SJCRH30 (cell line): ENCODE measurements at places on chromosomes 4 and X.

GRCh38 chrX:9885150-9885549 is 82.0 kb upstream of the CLDN34 start:
- DNase-seq, result peak; percentile 55

GRCh38 chr4:89928838-89929237 is 34.2 kb downstream of the MMRN1 start:
- DNase-seq, result no peak

GRCh38 chr4:81914623-81915022 is 442.9 kb upstream of the RASGEF1B start:
- DNase-seq, result no peak

DNA sequence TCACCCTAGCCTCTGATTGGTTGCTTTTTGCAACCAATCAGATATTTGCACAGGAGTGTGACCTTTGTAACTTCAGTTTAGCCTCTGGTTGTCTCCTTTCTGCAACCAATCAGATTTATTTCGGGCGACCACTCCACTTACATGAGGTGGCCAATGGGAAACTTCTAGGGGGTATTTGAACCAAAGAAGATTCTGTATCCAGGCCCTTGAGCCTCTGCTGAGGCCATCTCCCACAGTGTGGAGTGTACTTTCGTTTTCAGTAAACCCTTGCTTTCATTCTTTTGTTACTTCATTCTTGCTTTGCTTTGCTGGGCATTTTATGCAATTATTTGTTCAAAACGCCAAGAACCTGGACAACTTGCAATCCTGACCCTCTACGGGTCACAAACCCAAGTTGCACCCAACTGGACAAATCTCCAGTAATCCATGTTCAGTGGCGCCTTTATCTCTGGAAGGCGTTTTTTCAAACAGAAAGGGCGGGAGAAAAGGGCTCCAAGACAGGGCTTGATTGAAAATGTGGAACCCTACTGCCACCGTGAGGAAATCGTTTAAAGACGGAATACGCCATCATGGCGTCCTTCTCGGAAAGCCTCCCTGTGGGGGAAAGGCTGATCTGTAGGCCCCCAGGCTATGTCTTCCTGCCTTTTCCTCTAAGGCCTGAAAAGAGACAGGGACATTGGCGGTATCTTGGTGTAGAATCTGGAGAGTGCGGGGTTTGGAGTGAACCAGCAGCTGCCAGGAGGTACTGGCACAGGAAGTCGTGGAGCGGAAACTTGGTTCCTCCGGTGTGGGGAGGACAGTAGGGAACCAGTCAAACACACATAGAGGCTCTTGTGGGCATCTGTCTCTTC is 184.6 kb downstream of the OR13H1 start:
- no peak for DNase-seq

DNA sequence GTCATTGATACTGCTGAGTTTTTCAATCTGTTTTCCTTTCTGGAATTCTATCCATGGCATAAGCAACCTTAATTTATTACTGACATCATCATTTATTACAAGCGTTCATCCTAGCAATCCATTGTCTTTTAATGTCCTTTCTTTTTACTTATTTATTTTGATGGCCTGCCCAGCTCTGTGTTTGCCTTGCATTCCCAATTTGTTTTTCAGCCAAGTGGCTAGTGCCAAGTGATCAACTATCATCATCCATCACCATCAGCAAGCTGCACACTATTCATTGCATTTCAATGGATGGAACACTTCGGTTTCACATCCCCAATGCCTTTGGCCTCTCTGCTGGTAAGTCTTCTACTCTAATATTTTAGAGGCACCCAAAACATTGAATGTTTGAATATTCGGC is 831.7 kb upstream of the EPHA5 start:
- DNase-seq, result no peak

DNA sequence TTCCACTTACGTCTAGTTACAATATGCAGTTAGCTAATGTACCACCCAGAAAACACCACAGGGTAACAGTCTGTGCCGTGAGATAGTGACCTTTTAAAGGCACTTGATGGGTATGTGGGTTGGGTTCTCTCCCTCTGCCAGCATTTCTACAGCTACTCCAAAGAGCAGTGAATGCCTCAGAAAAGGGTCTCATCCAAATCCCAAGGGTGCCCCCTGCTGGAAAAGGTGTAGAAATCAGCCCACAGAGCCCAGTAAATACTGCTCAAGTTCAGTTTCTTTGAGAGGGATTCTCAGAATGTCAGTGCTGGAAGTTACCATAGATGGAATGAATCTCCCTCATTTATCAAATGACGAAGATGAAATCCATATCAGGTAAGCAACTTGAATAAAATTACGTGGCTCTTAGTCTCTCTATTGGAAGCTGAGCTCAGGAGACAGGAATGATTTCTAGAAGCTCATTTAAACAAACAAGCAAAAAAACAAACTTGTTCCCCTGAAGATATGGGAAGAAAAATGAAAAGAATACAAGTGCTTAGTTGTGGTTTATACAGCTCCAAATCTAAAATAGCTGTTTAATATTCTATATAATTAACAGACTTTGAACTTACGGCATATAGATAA is 9.5 kb downstream of the RNF175 start:
- peak; percentile 84 for DNase-seq

DNA sequence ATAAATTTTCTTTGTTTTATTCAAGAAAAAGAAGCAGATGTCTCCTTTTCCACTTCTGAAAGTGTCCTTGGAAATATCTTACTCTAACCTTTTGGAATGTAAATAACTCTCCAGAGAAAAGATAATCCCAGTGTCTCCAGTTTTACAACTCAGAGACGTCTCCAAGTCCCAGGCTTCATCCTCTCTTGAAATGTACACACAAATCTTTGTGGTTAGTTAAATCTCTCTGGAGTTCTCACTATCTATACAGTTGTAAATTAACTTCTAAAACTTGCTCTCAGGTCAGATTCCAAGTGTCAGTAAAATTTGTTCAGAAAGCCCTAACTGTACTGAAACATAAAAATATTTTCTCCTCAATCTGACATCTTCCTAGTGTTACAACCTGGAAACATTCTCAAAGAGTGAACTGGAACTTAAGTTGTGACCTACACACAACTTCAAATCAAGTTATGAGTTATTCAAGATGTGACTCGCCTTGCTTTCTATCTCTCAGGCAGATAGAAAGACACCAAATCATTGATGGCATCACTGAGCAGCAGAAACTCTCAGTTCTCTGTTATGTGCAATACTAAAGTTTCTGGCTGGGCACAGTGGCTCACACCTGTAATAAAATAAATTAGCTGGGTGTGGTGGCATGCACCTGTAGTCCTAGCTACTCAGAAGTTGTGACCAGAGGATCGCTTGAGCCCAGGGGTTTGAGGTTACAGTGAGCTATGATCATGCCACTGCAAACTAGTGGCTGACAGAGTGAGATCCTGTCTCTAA is 284.2 kb downstream of the RCHY1 start:
- DNase-seq, result no peak

DNA sequence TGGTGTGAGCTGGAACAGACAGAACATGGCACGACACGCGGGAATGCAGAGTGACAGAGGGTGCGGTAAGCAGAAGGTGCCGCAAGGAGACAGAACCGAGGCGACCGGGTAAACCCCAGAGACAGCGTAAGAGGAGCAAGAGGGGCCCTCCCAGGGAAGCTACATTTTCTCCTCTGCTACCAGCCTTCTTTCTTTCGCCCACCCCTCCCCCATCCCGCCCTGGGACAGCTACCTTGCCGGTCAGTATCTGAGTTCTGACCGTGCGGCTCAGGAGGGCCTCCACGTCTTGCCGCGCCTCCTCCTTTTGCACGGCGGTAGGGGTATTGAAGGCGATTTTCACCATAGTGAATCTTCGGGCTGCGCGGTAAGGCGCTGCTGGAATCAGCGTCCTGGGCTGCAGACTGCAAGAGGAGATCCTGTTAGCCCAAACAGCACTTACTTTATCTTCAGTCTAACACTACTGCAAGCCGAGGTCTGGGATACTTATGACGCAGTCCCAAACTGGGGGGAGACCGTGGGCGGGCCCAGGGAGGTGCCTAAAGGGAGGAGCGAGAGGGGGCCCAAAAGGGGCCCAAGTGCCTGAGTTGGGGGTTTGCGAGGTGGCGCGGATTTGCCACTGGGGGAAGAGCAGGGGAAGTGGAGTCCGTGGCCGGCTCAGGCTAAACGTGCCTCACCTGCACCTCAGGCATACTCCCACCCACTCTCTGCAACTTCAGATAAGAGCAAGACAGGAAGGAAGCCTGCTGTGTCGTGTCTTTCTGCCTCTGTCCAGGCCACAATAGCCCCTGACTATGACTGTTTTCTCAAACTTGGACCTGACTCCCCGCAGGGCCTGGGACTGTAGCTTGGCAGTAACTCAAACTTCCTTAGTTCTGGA is at the start of gene ITM2A:
Gene ITM2A (minus strand): TSS at position 462 of the 877 bp plus-strand sequence. CDS start 119 bp downstream, at position 343.
- DNase-seq, result no peak

GRCh38 chr4:38368613-38369012 is 295.4 kb upstream of the KLF3 start:
- DNase-seq, result no peak

GRCh38 chr4:19562456-19562855 is 689.2 kb upstream of the SLIT2 start:
- no peak for DNase-seq

DNA sequence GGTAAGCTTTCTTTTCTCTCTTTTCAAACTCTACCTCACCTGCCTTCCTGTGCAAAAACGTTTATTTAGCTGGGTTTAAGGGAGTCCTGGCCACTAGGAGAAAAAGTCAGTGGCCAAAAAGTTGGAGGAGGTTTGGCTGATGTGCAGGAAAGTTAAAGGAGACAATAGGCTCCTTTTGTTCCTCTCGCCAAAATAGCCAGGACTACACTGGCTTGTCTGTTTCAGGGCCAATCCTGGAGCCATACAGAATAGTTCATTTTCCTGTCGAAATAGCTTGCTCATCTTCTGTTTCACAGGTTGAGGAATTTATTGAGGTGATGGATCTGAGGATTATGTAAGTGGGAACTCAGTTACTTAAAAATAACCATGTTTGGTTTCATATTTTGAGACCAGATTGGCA is 423 bp downstream of the HEPH start:
- no peak for DNase-seq

DNA sequence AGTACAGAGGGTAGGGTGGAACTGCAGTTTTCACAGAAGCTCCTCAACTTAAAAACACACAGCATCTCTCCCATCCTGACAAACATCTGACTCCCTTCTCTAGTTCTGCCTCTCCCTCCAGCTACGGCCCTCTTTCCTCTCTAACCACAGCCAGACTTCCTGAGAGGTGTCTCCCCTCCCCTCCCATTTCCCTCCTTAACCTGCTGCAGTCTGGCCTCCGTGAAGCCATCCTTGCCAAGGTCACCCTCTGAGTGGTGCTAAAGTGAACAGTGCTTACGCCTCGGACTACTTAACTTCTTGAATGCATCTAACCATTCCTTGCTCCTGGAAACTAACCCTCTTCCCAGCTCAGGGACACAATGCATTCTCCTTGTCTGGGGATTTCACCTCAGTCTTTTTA is 53.3 kb downstream of the RTL5 start:
- DNase-seq, result no peak

DNA sequence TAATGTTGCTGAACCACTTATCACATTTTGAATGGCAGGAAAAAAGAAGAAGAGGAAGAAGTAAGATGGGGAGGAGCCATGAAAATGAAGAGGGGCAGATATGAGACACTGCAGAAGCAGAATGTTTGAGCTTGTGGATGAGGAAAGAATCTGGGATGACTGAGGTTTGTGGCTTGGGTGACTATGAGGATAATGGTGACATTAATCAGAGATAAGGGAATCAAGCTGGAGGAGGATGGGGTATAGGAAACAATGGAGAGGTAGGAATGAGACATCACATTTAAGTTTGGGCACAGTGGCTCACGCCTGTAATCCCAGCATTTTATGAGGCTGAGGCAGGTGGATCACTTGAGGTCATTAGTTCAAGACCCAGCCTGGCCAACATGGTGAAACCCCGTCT is 19.1 kb upstream of the PHF8 start:
- no peak for DNase-seq

- DNase-seq, result no peak
Observed at GRCh38 chr4:78846258-78846657, 70.1 kb downstream of the BMP2K start.

GRCh38 chrX:74343343-74344279 is 39.6 kb downstream of the ZCCHC13 start:
- DNase-seq, result peak; percentile 94

DNA sequence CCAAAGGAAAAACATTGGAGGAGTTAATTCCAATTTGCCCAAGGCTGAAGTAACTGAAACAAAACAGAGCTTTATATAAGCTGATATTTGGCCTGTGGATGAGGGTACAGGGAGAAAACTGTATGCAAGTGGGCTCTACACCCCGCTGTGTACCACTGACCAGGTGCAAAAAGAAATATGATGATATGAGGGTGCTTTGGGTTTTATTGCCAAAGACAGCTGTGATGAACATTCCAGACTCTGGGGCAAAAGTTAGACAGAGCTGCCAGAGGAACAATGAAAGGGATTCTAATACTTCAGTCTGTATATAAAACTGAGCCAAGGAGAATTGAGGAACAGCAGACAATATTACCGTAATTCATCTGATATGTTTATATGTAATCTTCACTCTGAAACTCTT is 117.4 kb downstream of the MID1 start:
- peak; percentile 89 for DNase-seq

DNA sequence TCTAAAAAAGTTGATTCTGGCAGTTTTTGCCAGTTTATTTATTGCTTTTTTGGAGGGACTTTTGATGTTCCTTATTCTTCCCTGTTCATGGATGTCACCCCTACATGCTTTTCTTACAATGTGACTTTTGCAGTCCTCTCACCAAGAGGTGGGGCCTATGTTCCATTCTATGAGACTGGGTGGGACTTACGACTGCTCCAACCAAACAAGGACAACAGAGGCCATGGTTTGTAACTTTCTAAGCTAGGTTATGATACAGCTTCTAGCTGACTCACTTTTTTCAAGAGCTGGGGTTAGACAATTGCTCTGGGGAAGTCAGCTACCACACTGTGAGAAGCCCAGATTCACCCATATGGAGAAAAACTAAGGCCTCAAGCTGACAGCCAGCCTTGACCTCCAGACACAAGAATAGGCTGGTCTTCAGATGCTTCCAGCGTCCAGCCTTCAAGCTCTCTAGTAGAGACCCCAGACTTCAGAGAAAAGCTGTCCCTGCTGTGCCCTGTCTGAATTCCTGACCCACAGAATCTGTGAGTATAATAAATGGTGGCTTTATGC is 39.5 kb downstream of the ENOPH1 start:
- peak; percentile 56 for DNase-seq

DNA sequence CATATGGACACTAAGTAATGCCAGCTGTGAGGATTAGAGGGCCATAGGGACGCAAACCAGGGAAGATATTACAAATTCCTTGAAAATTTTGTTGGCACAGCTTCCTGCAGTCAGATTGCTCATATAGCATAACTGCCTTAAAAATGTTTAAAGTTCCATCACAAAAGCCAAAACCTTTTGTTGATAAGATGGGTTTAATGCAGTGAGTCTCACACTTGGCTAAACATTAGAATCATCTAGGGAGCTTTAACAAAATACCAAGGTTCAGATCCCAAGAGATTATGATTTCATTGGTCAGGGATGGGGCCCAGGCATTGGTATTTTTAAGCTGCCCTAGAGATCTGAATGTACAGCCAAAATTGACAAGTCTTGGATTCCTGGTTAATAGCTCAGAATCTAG is 376.5 kb upstream of the MAD2L1 start:
- DNase-seq, result no peak

GRCh38 chr4:175273995-175274753 is 356.0 kb downstream of the ADAM29 start:
- DNase-seq, result no peak

- DNase-seq, result no peak
Observed at GRCh38 chr4:132276185-132276584, 872.9 kb upstream of the PCDH10 start.
